A673 (cell line): ENCODE measurements at places on chromosomes 3 and 15.
A peak's percentile ranks its signal among the peaks of the same experiment; 100 is the strongest.

- DNase-seq = no peak
These were observed 109.5 kb downstream of the SSR3 start for GRCh38 chr3:156445117-156446090.

- no peak for DNase-seq
These were observed 136.6 kb downstream of the OPA1 start for GRCh38 chr3:193729601-193730000.

DNA sequence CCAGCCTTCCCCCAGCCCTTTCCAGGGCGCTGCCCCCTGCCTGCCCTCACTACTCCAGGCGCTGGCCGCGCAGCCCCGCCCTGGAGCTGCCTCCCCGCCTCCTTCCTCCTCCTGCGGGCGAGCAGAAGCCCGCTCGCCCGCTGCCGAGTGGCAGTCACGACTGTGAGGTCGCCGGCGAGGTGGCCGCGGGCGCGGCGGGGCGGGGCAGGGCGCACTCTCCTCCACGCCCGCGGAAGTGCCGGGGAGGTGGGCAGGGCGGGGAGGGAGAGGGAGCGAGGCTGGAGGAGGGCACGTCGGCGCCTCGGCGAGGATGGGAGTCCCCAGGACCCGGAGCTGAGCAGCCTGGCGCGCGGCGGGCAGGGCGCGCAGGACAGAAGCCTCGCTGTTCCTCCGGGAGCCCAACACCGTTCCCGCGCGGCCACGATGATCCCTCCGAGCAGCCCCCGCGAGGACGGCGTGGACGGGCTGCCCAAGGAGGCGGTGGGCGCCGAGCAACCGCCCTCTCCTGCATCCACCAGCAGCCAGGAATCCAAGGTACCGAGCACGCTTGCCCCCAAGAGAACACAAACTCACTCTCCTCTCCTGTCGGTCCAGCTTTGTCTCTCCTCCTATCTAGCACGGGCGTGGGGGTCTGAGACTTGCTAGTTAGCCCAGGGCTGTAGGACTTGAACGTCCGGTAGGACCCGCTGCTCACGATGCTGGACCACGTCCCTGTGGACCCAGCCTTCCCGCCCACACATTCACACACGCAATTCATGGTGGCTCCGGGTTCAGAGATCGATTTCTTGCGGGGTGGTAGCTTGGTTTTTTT lies at the start of gene STAC:
Gene STAC (plus strand): TSS at position 284 of the 811 bp plus-strand sequence. CDS start 140 bp downstream, at position 424.
- peak; percentile 4 for DNase-seq

DNA sequence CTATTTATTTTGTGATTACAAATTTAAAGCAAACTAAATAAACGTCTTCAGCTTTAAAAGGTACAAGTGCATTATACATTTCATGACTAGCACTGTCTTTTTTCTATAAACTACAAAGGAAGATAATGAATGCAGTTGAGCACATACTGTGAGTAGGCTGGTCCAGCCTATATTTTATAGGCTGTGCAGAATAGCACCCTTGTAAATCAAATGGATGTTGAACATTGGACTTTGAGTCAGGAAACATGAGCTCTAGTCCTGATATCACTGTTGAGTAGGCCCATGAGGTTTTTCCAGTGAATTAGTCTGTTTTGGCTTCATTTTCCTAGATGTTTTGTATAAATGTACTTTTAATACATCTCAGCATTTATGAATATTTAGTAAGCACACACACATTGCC lies 447.3 kb upstream of the KCNMB2 start:
- no peak for DNase-seq

GRCh38 chr15:90382320-90382719 lies 5.7 kb upstream of the IQGAP1 start:
- DNase-seq = no peak

- DNase-seq = peak; percentile 59
These were observed 2.2 kb downstream of the POLG start for GRCh38 chr15:89332446-89332845.

- DNase-seq = no peak
These were observed 451 bp upstream of the STOML1 start for GRCh38 chr15:73992594-73992898.

DNA sequence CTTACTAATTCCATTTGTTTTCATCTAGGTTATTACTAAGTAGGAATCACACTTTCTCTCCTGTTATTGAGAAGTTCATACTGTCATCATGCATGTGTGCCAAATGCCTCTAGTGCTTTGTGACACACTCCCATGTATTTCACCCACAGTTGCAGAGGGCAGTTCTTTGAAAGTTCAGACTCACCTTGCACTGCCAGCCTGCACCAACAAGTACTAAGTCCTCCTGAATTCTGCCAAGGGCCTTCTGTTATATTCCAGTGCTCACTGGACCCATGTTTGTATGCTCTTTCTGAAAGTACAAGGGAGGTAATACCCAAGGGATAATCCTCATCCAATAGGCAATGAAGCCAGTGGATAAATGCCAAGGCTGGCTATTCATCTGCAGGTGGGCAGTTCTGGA lies 136.6 kb upstream of the ARPP21 start:
- no peak for DNase-seq

DNA sequence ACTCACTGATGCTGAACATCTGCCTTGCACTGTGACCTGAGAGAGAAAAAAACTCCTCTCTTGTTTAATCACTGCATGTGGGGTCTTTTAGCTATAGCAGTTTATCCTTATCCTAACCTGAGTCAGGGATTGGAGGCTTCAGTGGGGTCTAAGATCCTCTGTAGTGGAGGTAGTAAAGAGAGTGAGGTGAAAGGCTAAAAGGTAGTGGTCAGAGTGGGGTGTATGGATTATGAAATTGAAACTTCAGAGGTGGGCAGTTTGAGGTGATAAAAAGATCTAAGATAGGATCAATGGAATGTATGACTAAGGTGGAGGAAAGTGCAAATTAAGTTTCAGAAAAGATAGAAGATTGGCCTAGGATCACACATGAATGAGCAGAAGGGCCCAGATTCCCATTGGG lies 36.5 kb downstream of the DET1 start:
- DNase-seq = no peak
